NAMALWA (cell line): ENCODE measurements at places on chromosomes 5 and 9.

DNA sequence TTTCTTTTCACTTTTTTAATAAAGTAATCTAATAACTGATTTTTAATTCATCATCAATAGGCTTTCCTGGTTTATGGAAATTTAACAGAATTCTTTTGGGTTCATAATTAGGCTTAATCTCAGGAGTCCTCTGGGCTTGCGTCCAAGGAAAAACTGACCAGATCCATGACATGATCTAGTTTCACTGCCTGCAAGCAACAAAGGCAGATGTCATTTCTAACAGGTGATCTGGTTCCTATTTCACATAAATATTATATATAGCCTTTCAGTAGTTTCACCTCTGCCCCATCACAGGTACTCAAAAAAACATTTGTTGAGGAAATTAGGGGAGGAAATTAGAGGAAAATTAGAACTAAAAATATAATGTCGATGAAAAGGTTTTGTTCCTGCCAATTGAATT, 126.4 kb downstream of the FBXL17 start:
- no peak for DNase-seq

DNA sequence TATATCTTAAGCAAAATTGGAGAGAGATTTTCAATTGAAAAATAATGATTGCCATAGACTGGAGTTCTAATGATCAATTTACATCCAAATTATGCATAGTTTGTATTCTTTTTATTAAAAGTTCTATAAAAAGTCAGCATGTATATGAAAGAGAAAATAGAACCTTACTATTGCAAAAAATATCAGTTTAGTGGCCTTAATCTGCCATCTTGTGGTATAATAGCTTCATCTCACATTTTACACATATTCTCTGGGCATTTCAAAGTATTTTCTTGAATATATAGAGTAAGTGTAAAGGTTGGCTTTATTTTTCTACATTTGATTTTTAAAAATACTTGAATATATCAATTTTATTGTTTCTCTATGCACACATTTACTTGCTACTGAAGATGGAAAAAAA, 1858.6 kb upstream of the CDH9 start:
- DNase-seq = peak; percentile 8

DNA sequence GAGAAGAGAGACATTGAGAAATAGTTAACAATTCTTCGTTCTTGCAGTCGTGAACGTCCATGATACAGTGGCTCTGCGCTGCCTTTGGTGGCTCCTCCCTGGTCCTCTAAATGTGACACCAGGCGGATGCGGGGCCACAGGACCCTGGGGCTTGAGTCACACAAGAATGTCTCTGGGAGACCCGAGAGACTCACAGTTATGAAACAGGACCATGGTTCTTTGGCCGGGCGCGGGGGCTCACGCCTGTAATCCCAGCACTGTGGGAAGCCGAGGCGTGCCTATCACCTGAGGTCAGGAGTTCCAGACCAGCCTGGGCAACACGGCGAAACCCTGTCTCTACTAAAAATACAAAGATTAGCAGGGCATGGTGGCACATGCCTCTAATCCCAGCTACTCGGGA, 767 bp upstream of the ZDHHC11 start:
- no peak for DNase-seq

DNA sequence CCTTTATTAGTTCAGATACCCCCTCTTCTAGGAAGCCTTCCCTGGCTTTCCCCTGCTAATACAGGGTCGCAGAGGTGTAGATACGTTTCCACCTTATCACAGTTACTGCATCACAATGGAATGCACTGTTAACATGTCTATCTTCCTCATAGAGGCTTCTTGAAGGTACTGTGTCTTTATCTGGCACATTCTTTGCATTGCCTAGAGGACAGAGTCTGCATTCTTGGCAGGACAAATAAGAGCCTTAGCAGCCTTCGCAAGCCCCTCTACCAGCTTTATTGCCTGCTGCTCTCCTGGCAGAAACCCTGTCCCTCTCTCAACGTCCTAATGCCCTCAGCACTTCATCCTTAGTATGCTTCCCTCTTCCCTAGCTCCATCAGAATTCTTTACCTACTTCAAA, 31.6 kb downstream of the SLC1A3 start:
- no peak for DNase-seq

DNA sequence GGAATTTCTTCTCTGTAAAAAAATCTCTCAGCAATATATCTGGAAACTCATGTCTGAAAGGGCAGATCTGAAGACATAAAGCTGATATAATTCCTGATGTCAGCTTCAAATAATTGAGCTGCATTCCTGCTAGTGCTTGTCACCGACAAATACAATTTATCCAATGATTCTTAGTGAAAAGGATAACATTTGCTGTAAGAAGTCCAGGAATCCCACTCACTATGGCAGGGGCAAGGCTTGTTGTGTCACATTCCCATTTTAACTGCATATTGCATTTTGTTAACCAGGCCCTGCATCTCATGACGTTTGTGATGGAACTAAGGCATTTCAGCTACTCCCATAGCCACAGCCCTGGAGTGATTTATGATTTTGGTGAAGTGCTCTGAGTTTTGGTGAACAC, 160.1 kb upstream of the DAB2 start:
- no peak for DNase-seq

- peak; percentile 61 for DNase-seq
These were observed 603.8 kb downstream of the TLE4 start for GRCh38 chr9:80175286-80176150.

GRCh38 chr5:149421372-149421685, 42.2 kb upstream of the IL17B start:
- no peak for DNase-seq

- no peak for DNase-seq
These were observed at the start of gene LRRC19 for GRCh38 chr9:27005491-27005890. Gene LRRC19 (minus strand): TSS chr9:27005672. CDS start chr9:26999694, 5,978 bp downstream.

DNA sequence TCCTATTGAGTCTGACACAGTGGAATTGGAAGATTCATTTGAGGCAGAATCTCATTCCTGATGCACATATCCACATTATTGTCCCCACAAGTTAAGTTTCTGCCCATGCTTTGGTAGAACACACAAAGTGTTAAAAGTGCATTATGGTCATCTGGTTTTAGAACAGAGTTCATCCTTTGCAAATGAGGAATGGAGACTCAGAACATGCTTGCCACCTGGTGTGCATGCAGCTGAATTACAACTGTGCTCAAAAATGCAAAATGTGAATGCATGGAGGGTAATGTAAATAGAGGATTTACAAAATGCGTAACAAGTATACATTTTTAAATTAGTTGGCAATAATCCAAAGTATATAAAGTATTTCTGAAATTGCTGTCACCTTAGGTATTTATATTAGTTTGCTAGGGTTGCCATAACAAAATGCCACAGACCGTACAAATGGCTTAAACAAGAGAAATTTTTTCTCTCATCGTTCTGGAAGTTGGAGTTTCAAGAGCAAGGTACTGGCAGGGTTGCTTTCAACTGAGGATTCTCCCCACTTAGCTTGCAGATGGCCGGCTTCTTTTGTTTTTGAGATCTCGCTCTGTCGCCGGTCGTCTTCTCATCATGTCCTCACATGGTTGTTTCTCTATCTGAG, 671.1 kb downstream of the TAF11L14 start:
- peak; percentile 51 for DNase-seq
